ENCODE measurements at places on chromosomes 2 and 18.

- DNase-seq, result no peak
Observed at GRCh38 chr2:195674491-195675221, 17.6 kb downstream of the SLC39A10 start.

DNA sequence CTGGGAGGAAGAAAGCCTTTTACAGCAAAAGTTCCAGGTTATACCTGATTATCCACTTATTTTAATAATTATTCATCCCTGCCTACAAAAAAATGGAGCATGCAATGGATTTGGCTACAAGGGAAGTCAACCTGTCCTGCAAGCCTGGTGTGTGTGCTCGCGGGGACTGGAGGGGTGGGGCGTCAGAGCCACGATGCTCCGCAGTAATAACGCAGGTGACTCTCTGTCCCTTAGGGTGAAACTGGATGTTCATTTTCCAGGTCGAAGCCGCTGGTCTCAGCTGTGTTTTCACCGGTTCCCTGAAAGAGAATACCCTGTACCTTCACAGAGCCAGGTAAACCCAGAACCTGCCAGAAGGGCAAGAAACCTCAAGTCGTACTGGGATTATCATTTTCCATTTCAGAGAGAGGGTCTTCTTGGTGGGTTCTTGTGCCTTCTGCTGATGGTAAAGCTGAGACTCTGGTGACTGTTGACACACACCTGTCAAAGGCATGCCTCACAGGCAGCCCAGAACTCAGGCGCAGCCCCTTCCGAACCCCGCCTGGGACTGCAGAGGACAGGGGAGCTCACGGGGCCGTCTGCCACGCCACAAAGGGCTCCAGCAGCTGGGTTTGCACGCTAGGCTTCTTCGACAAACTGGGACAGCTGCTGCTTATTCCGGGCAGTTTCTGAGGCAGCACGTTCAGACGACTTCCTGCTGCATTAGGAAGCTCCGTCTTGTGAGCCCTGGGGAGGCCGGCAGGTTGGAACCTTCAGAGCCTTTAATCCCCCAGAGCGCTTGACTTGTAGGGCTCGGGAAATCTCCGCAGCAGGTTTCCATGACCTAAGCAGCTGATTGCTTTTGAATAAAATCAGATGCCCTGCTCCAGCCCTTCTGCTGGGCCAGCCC, 58.6 kb downstream of the KCNG2 start:
- DNase-seq, result no peak

- no peak for DNase-seq
Observed at GRCh38 chr2:112154246-112155117, 16.3 kb downstream of the FBLN7 start.

DNA sequence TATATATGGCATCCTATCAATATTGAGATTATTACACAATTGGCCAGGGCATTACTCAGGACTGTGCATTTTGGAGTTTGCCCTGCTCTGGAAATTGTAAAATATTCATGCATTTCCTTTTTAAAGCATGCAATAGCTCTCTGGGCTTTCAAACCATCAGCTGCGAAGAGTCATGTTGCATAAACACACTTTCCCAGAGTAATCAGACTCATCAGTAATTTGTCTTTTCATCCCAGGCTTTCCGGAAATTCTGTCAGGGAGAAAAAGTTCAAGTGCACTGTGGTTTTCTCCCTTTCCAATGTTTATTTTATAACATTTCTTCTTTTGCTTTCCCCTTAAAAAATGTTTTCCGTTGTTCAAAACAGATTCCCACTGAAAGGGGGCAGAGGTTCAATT, 38.9 kb upstream of the FHL2 start:
- no peak for DNase-seq

DNA sequence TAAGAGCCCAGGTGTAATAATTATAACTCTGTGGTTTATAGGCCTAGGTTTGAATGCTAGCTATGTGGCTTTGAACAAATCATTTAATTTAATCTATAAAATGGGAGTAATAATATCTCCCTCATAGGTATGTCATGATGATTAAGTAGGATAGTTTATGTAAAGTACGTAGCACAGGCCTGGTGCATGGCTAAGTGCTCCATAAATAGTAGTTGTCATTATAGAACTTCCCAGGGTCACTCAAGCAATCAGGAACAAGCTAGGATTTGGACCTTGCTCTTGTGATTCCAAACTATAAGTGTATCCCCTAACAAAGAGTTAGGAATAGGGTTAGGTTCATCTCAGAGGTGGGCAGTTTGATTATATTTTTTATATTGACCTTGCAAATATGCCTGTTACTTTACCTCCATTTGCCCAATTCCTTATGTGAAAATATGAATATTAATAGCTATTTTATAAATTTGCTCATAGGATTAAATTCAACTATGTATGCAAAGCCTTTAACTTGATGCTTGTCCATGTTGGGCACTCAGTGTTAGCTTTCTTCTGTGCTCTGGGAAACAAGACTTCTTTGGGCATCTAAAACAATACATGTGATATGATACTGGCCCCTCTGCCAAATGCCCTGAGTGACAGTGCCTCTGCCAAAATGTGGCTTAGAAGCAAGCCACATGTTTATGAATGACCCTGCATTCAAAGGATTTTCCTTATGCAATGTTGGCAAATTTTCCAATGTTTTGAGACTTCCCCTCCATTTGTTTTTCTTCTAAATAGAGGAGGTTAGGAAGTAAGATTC, 353.6 kb downstream of the KIAA1328 start:
- no peak for DNase-seq

DNA sequence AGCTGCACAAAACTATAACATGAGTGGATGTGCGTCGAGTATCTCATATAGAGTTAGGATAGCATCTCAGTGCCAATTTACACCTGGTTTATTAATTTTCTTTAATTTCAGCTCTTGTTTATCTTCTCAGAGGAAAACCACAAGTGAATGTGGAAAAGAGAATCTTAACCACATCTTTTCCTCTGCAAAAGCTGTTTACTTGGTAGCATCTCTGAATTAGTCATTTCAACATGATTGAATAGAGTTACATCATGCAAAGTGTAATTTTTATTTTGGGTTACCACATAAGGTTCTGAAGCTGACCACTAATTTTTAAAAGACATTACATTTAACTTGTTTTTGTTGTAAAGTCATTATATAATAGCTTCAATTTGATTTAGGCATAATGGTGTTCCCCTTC, 83.8 kb upstream of the FAM237A start:
- no peak for DNase-seq

- DNase-seq, result no peak
Observed at GRCh38 chr2:55088400-55088799, 38.1 kb upstream of the RTN4 start.

GRCh38 chr18:45163871-45164270, 451.4 kb upstream of the SLC14A2 start:
- no peak for DNase-seq

GRCh38 chr2:10402062-10402585, 46.0 kb downstream of the ODC1 start:
- no peak for DNase-seq

GRCh38 chr2:96933305-96934181, 52.8 kb downstream of the FAM178B start:
- no peak for DNase-seq

DNA sequence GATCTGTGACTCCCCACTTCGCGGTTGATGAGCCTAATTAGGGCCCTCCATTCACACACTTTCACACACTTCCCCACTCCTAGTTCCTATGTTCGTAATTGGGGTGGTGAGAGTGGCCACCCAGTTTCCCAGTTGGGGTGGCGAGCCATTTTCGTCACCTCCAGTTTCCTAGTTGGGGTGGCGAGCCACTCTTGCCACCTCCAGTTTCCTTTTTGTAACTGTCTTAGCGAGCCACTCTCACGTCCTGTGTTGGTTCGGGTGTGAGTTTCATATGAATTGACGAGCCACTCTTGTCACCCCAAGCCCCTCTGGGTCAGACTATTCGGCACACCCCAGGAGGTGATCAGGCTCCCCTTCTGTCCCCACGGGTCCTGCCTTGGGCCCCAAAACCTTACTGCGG, 14.0 kb downstream of the CYP20A1 start:
- no peak for DNase-seq

- no peak for DNase-seq
Observed at GRCh38 chr2:174787487-174788205, 23.4 kb upstream of the CHRNA1 start.
